ENCODE measurements at places on chromosomes 1 and 21.

DNA sequence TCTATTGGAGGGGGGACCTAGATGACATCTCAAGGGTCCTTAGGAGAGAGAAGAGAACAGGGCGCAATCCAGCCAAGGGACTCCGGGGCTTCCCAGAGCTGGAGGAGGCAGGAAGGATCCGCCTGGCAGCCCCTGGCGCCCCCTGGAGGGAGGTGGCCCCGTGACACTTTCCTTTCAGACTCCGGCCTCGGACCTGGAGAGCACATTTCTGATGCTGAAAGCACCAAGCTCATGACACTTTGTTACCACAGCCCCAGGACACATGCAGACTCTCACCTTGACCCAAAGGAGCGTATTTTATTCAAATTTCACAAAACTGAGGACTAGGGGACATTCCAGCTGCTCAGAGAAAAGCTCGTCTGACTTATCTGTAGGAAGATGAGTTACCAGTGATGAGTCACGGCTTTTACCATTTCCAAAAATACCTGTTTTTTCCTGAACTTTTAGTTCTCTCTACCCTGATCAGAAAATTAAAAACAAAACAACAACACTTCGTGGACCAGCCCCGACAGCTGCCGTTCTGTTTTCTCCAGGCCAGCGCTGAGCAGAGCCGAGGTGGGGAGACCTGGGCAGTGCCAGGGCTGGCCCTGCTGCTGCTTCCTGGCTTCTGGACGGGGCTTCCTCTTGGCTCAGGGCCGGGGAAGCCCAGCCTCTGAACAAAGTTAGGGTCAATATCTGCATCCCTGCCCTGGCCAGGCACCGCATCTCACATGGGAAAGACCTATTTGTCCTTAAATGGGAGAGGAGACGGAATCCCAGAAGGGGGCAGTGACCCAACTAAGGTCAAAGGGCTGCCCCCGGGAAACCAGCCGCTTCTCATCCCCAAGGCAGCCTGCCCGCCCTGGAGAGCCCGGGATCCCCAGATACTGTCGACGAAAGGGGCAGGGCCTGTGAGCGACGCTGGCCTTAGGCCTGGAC lies 21.6 kb upstream of the POFUT2 start:
- no peak for DNase-seq

GRCh38 chr1:90838720-90839119 lies 121.6 kb upstream of the BARHL2 start:
- no peak for DNase-seq

- DNase-seq, result no peak
These were observed 60.8 kb downstream of the LRRN2 start for GRCh38 chr1:204624631-204625216.

GRCh38 chr1:229105822-229106525 lies 164.9 kb upstream of the RAB4A start:
- DNase-seq, result no peak

DNA sequence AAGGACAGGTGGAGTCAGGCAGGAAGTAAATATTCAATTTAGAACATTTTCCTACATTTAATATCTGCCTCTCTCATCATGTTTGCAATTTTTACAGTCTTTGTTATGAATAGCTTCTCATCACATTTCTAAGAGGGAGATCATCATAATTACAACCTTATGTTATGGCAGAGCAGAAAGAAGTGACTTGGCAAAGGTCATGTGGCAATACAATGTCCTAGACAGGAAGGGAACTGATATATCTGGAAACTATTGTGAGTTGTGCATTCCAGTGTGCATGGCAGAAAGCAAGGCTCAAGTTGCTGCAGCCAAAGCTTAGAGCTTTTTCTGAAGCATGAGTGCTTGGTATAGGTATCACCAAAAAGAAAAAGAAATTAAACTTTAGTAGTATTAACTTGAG lies 43.8 kb upstream of the PRRX1 start:
- no peak for DNase-seq

GRCh38 chr21:34333121-34333739 lies 30.6 kb upstream of the KCNE2 start:
- DNase-seq, result peak; percentile 59

DNA sequence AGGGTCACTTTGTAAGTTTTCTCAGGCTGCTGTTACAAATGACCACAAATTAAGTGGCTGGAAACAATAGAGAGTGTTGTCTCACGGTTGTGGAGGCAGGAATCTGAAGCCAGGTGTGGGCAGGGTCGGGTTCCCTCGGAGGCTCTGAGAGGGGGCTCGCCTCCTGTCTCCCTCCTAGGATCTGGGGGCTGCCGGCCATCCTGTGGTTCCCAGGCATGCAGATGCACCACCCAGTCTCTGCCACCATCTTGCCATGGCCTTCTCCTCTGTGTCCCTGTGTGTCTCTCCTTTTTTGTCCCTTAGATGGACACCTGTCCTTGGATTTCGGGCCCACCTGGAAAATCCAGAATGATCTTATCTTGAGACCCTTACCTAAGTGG lies 4.8 kb downstream of the TP73 start:
- DNase-seq, result no peak

- no peak for DNase-seq
These were observed 8.2 kb upstream of the FAM78B start for GRCh38 chr1:166175032-166175431.

GRCh38 chr1:219398815-219399396 lies 214.0 kb downstream of the ZC3H11B start:
- no peak for DNase-seq

- no peak for DNase-seq
These were observed 64.8 kb upstream of the GALNT2 start for GRCh38 chr1:230002164-230002803.

DNA sequence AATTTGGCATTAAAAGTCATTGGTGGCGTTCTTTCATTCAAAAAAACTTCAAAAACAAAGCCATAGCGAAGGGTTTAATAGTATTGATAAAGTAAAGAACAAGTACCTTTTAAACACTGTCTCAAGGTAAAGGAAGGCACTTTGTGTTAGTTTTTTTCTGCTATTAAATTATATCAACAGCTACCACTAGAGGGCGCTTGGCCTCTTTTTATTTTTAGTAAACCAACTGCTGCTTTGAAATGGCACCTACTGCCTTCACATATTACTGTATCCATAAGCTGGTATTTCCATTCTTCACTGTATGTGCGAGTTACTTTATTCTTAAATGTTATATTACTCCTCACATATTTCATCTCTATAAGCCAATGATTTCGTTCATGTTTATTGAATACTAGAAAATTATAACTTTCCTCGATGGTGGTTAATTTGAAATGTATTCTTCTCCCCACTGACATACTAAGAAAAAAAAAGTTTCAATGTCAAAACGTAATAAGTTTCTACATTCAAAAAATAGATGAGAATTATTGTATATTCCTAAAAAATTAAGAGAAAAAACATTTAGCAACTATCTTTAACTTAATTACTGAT lies 125.7 kb upstream of the CXADR start:
- peak; percentile 3 for DNase-seq

- no peak for DNase-seq
These were observed 54.2 kb upstream of the TNR start for GRCh38 chr1:175797576-175797975.

DNA sequence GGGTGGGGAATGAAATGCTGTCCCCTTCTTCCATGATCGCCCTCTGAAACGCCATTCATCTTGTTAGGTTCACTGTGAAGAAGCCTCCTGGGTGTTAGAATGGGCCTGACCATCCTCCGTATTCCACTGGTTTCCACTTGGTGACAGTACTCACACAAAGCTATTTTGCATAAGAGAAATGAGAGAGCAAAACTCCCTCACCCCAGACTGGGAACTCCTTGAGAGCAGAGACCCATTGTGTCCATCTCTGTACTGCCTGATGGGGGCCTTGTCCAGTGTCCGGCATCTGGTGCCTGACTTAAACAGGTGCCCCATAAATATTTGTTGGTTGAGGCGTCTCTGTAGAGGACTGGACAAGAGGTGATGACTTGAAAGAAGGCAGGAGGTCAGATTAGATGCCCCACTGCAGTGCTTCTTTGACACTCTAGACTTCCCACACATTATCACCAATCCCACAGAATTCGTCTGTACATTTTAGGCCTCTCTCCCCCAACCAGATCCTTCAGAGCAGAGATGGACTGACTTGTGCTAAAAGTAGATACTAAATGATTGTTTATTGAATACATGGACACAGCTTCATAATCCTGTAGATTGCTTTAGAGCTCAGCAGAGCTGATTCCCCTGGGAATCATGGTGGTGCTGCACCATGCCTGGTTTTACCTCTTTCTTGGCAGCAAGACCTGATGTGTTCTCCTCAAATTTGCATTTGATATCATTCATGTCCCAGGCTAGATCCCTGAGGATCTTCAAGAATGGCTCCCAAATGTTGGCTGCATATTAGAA lies 22.4 kb upstream of the KCNA2 start:
- DNase-seq, result no peak

- DNase-seq, result no peak
These were observed 28.2 kb upstream of the TEKT2 start for GRCh38 chr1:36055706-36056105.

Measured in AG04449 (cell line).